ENCODE measurements at places on chromosomes 7 and 10. TPM values are rescaled to one million over a fixed set of nuclear protein-coding genes. Genes with fewer than 3 reads are reported as not detected.

The ANKRD2 gene
- polyA plus RNA-seq, result 0.42 TPM

The KCNMA1 gene
- polyA plus RNA-seq, result 3.3 TPM

The OPN4 gene
- polyA plus RNA-seq, result not detected

The TACR2 gene
- polyA plus RNA-seq, result not detected

The BMPER gene
- polyA plus RNA-seq, result 29.1 TPM

The CFTR gene
- polyA plus RNA-seq, result 8.4 TPM

Data from renal cortex interstitium (tissue), 15 donors.